Eye (tissue), 1 donor: ENCODE measurements at places on chromosomes 11 and 22.

GRCh38 chr22:26535603-26535908, 23.3 kb upstream of the TFIP11 start:
- no peak for DNase-seq

DNA sequence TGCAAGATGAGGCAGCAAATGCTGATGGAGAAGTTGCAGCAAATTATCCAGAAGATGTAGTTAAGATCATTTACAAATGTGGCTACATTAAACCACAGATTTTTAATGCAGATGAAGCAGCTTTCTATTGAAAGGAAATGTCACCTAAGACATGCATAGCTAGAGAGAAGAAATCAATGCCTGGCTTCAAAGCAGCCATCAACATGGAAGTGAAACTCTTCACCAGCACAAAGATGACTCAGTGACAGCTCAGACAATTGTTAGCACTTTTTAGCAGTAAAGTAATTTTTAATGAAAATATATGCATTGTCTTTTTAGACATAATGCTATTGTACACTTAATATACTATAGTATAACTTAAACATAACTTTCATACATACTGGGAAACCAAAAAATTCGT, 71.4 kb downstream of the FANCF start:
- DNase-seq, result no peak

DNA sequence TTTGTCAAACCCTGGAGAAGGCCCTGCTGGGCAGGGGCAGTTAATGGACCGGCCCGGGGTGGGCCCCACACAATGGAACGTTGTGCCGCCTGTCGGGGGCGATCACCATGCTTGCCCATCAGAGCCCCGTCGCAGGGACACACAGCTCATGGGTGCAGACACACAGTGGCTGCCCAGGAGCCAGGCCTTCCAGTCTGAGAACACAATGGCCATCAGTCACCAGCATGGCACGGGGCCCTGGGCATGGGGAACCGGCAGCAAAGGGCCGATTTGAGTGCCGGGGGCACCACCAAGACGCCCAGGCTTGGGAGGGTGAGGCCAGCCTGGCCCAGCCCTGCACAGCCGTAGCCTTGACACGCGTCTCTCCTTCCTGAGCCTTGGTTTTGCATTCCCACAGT, 7.1 kb downstream of the LINC01488 start:
- DNase-seq, result no peak

GRCh38 chr11:21895686-21896085, 297.2 kb upstream of the ANO5 start:
- no peak for DNase-seq

DNA sequence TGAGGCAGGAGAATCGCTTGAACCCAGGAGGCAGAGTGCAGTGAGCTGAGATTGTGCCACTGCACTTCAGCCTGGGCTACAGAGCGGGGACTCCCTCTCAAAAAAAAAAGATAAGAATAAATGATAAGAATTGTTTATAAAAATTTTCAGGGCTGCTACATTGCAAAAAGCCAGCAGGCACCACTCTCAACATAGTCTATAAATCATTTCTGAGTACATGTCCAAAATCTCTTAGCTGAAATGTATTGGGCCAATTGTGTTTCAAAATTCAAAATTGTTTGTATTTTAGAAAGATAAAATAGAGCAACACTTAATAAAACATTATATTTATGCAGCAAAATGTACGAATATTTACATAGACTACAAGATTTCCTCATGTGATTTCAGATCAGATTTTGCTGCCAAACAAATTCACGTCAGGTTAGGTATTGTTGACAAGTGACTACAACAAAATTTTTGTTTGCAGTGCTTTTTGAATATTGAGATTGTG, 13.9 kb downstream of the PGR start:
- DNase-seq, result no peak

DNA sequence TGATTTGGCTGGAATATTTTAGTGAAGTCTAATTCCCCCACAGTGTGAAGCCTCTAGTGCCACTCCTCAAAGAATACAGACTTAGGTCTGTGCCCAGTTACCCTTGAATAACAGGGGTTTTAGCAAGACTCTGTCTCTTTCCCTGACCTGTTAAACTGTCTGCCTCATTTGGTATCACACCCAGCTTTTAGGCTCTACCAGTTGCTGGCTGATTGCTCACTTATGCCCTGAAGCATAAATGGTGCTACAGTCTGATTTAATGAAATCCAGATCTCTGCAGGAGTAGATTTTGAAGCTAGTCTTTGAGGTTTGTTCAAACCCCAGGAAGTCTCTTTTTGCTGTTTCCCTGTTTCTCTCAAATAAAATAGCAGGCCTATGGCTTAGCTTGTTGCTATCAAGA, 45.2 kb upstream of the LIPT2 start:
- DNase-seq, result no peak
